Stimulated activated CD4-positive, alpha-beta T cell treated with anti-CD3 and anti-CD28 coated beads, Interleukin-1b, Interleukin-23, amount 100 ng/mL, for 1 hour (primary cell): ENCODE measurements at places on chromosomes 6 and 20.

DNA sequence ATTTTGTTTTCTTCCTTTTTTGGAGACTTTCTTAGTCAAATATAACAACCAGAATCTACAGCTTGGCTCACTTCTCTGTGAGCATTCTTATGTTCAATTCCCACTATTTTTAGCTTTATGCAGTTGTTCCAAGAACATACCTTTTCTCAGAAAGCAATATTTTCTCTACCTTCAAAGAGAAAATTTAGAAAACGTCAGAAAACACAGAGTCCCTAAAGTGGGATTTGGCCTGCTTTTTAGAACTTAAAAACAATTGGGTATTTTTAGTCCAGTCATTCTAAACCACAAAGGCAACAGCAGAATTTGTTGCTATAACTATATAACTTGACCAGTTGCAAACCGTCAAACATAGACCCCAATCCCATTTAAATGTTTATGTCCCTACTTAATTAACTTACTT is 133.1 kb downstream of the MOXD1 start:
- no peak for DNase-seq

- no peak for DNase-seq
These were observed 175.4 kb downstream of the UBE3D start for GRCh38 chr6:82890240-82890639.

DNA sequence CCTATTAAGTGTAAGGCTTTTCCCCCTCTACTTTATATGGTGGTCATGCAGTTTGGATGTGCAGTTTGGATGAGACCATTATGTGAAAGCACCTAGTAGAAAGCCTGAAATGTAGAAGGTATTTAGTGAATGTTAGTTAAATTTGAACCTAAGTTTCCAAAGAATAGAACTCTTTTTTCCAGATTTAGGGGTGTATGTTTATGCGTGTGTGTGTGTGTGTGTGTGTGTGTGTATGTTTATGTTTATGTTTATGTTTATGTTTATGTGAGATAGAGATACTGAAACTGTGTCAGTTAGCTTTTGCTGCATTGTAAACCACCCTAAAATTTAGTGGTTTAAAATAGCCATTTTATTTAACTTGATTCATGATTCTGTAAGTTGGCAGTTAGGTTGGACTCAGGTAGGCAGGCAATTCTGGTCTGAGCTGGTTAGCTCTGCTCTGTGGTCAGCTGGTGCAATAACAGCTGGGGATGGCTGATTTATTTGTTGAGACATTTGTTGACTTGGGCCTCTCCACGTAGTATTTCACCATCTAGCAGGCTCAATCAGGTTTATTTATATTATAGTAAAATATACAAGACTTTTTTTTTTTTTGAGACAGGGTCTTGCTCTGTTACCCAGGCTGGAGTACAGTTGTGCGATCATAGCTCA is 54.0 kb downstream of the STK4 start:
- DNase-seq: no peak

- DNase-seq: peak; percentile 32
These were observed 114.6 kb upstream of the RIPOR2 start for GRCh38 chr6:25050356-25050755.

GRCh38 chr6:68876792-68877493 is 241.9 kb downstream of the ADGRB3 start:
- no peak for DNase-seq

- DNase-seq: no peak
These were observed 98.8 kb upstream of the CITED2 start for GRCh38 chr6:139473231-139473701.

DNA sequence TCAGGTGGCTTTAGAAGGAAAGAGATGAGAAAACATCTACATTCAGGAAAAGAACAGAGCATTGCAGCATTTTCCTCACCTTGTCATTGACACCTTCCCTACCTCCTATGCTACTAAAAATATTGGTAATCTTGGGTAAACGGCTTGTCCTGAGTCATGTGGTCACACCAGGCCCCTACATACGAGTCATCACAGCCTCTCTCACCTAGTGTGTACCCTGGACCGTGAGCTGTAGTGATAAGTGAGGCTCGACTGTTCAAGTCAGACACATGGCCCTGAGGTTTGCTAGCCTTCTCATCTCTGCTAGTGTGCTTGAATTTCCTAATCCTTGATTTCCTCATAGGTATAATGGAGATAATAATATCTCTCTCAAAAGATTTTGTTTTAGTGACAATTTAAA is 29.6 kb upstream of the TMEM244 start:
- no peak for DNase-seq

GRCh38 chr6:104409913-104410312 is 449.8 kb downstream of the HACE1 start:
- no peak for DNase-seq

GRCh38 chr6:89471287-89471867 is 38.4 kb downstream of the ANKRD6 start:
- no peak for DNase-seq

DNA sequence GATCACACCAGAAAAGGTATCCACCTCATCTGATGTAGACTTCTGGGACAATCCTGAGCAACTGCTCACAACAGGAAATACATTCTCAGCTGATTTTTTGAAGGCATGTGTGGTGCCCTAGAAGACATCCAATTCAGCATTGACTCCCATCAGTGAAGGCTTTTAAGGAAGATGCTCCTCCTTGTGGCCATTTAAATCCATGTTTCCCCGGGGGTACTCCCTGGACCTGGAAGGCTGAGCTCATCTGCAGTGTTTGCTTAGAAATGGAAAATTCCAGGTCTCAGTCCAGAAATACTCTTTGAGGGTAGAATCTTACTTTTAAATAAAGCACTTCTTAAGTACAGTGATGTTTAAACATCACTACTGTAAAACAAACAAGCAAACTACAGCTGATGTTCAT is 195.5 kb upstream of the PDE10A start:
- no peak for DNase-seq

GRCh38 chr20:51446230-51446629 is 96.3 kb downstream of the NFATC2 start:
- no peak for DNase-seq

DNA sequence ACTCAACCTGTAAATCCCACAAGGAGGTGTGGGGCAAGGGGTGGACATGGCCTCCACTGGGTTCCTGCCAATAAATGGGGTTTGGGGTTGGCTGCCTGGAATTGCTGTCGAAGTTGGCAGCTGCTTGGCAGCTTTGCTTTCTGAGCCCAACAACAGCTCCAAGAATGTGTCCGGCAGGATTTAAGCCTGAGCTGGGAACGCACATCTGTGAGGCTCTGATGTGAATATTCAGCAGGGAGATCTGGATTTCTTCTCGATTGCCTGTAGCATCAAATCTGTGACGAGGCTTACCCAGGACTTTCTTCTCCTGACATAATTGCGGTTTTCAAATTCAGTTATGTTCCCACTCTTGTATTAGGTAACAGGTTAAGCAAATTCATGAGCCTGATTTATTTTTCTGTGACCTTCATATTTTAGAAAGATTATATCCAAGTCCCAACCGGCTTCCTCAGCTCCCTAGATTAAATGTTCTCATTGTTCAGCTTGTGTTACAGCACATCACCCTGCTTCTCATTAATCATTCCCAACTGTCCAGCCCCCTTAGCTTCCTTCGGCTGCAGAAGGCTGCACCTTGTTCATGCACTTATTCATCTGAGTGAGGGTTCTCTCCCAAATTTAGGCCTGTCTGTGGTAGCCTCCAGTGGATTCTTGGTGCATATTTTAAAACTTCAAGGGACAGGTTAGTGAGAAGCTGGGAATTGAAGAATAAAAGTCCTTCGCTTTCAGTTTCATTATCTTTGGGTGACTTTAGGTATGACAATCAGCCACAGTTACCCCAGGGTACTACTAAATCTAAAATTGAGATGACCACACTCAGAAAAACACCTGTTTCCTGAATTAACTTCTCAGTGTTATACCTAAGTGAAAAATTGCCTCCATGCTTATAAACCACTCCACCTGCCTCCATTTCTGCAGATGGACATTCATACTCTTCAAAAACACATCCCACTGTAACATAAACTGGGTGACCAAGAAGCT is 310.0 kb downstream of the ESR1 start:
- DNase-seq: no peak

- no peak for DNase-seq
These were observed 133.5 kb downstream of the GPX5 start for GRCh38 chr6:28659250-28659566.

GRCh38 chr20:33979094-33979493 is 14.6 kb upstream of the RALY start:
- no peak for DNase-seq

DNA sequence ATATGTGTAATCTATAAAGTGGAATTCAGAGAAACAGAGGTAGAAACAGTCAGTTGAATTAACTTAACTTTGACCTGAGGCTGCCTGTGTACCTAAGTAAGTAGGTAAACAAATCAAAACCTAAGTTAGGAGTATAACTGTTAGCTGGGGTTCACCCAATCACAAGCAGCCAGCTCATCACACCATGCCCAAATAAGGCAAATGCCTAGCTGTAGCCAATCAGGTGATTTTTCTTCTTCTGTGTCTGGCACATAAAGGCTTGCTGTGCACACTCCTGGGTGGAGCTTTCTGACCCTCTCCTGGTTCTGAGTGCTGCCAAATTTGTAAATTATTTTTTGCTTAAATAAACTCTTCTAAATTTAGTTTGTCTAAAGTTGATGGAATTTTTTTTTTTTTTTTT is 54.7 kb upstream of the TRIM39 start:
- DNase-seq: no peak

DNA sequence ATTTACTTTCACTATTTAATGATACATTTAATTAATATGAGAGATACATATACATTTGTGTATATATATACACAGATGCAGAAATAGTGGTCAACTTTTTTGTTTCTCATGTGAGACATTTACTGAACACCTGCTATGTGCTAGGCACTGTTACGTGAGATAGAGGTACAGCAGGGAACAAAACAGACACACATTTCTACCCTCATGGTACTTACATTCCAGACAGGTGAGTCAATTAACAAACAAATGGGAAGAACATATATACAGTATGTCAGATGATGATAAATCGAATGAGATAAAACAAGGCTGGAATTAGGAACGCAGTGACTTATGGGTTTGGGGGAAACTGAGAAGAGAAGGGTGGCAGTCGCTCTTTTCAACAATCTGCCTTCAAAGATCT is 5.1 kb downstream of the TFB1M start:
- no peak for DNase-seq
